Stimulated activated CD4-positive, alpha-beta T cell treated with anti-CD3 and anti-CD28 coated beads, TNF-alpha, amount 100 ng/mL, for 1 hour (primary cell): ENCODE measurements at places on chromosomes 4 and X.

DNA sequence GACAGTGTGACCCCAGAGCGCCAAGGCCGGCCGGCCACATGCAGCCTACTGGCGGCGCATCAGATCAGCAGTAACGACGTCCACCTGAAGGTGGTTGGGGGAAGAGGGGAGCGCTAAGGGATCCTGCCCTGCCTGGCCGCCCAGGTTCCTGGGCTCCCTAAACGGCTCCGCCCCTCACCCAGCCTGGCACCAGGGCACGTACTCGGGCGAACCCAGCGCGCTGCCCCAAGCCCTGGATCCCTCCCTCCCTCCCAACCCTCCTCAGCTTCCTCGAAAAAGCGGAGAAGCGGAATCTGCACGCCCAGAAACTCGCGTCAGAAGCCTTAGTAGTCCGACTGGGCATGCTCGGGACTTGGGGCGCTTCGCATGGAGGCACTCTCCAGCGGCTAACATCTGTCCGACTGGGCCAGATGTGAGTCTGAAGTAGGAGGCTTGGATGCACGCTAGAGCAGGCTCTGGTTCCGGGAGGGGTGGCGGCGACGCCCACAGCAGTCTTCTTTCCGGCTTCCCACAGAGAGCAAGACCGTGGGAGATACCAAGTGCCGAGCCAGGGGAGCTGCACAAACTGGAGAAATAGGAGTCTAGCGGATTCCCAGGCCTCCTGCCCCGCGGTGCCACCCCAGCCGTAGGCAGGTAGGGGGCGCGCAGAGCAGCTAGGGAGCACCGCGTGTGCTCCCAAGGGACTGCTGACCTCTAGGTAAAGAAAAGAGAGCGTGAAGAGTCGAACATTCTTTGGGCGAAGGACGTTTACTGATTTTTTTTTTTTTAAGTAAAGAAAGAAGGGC lies 114.3 kb upstream of the TEX13C start:
- no peak for DNase-seq

DNA sequence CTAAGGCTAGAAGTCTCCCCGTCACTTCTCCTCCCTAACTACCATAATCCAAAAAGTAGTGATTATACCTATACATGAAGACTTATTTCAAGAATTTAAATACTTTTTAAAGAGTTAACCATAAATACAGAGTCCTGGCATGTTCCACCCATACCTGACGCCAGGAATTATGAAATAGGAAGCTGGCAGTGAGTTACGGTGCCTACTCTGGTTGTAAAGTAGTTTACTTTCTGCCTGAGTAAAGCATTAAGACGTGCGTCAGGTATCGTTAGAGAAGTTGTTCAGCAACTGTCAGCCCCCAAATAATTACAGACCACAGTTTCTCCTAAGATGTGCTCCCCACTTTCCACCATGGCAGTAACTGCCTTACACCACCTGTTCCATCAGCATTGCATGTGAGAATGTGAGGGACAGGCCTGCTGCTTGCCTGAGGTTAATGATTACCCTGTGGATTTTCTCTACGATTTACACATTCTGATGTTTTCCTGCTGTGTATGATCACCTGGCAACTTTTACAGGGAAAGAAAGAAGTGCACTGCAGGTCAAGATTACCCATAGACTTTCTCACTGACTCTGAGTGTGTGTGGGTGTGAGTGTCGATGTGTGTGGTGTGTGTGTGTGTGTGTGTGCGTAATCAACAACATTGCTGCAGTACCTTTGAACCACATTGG lies 92.3 kb upstream of the SLC7A11 start:
- DNase-seq = no peak

DNA sequence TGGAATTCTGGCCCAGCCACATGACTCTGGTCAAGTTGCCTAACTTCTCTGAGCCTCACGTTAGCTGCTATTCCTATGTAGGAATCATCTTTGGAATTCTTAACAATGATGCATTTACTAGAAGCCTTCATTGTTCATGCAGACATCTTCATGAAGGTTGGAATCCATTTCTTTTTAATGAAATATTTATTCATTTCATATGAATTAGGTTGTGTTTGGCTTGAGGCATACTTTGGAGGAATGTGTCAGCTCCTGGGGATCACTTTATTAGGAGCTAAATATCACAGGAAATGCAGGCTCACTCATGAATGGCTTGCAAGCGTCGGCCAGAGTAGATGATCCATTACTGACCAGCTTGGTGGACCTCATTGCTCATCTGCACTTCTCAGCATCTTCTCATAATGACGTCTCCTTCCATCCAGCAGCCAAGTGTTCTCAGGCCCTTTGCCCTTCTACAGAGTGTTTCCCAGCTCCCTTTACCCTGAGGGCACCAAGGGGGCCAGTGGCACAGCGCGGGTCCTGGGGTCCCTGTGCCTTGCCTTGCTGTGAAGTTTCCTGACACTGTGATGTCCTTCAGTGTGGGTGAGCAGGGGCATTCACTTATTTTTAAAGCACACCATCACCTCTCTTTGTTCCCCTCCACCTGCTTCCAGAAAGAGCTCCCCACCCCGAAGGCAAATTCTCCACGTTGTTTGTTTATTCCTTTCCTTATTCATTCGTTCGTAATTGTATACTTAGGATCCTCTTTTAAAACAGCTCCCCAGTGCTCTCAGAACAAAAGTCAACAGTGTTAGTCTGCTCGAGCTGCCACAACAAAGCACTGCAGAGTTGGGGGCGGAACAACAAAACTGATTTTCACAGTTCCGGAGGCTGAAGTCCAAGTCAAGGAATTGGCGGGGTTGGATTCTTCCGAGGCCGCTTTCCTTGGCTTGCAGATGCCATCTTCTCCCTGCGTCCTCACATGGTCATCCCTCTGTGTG lies 106.8 kb downstream of the STK32B start:
- no peak for DNase-seq

DNA sequence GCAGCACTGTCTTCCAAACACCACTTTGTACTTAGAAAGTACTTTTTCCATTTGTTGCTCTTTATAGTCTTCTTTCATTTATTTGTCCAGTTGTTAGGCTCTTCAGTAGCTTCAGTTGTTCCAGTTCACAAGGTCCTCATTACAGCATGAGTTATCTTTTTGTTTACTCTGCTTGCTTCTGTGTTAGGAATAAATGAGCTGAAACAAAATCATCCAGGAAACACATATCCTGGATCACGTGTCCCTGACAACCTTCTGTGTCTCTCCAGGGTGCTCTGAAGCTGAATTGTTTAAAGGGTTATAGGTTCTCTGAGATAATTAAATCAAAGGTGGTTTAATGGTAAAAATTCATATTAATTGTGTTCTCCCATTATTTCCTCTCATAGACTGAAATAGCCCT lies 19.9 kb upstream of the KLHL8 start:
- DNase-seq = no peak

DNA sequence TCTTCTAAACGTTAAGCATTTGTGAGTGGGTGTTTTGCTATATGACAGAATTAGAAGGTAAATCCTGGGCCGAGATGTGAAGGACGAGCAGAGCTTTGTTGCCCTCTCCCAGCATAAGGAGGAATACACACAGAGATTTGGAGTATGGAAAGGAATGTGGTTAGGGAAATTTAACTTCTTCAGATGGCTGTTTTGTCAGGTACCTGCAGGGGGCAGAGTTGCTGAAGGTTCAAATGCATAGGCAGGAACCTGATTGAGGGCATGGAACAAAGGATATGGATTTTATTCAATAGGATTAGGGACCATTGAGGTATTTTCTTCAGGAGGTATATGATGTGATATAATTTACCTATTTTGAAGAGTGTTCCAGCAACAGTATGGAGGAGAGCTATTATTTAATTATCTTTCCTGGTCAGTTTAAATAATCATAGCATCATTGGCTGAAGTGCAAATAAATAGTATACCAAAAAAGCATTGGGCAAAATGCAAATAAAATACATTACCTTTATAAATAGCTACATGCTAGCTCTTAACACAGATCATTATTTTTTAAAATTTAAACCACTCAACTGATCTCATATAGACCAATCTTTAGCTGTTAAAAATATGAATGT lies 143.6 kb downstream of the SLIT2 start:
- DNase-seq = no peak

DNA sequence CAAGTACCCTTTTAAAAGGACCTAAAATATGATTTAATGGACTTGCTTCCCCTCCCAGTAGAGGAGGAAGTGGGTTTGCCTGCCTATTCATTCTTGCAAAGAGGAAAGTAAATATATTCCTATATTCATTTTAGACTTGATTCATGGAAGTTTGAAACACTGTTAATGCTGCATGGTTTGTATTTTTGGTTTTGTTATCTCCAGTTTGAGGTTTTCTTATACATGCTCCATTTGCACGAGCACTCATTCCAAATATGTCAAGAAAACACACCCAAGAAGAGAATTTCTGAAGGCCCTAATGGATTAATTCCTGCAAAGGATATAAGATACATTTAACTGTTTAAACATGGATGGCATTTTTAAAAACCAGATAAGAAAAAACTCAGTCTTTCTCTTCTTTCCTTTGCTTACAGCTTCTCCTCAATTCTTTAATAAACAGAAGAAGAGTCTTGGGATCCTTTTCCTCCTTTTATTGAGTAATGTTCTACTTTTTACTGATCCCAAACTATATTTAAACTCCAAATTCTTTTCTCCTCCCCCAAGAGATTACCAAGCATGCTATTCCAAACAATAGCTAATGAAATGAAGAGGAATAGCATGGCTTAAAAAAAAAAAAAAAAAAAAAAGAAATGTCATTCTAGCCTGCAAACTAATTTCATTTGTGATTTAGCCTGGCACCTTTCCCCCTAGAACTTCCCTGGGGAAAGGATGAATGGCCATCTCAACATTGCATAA lies 54.6 kb upstream of the LDB2 start:
- no peak for DNase-seq

DNA sequence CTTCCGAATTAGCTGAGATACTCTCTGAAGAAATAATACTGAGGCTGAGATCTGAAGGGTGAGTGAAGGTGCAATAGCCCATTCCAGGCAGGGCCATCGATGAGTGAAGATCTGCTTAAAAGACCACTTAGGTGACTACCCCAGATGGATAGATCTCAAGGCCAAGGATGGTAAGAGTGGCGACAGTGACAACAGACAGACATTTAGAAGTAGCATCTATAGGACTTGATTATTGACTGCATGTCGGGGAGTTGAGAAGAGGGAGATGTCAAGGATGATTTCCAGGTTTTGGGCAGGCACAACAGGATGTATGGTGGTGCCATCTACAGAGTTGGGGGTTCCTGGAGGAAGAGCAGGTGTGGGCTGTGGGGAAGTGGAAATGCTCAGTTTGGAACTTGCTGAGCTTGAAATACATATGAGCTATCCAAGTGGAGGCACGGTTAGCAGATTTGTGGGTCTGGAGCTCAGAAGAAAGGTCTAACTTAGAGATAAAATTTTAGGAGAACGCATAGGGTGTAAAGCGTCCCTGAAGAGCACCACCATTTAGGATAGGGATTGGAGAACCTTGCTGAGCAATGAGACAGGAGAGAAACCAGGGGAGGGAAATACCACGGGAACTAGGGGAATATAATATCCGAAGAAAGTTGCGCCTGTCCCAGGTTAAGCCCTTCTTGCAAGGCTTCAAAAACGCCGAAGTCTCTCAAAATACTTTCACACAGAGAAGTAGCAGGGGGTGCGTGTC lies 688 bp downstream of the UFSP2 start:
- no peak for DNase-seq

DNA sequence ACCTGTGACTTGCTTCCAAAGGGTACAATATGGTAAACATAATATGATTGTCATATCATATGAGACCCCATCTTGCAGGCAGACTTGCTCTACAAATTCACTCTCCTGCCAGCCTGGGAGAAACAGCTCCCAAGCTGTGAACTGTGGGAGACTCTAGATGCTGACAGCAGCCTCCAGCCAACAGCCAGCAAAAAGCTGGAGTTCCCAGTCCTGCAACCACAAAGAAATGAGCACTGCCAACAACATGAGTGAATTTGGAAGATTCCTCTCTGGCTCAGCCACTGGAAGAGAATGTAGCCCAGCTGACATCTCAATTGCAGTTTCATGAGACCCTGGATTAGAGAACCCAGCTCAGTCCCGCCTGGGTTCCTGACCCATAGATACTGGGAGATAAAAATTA lies 145.4 kb downstream of the QDPR start:
- no peak for DNase-seq

- no peak for DNase-seq
Observed at GRCh38 chr4:165905405-165906027, 32.5 kb downstream of the TLL1 start.

- no peak for DNase-seq
Observed at GRCh38 chr4:66565801-66566200, 895.5 kb upstream of the EPHA5 start.

DNA sequence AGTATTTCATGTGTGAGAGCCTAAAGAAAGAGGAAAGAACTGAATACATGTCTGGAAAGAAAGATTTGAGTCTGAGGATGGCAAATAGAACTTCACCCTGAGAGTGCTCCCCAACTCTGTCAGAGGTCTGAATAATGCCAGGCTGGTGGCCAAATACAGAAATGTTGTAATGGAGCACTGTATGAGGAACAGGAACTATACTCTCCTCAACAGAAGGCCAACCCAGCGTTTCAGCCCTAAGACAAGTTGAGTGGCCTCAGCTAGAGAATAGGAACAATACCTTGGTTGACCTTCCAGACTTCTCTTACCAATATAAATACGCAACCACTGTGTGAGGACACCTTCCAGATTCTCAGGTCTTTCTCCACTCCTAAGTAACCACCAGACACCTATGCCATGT lies 94.5 kb upstream of the STIM2 start:
- DNase-seq = no peak

GRCh38 chr4:153785910-153786721 lies 2.8 kb downstream of the SFRP2 start:
- no peak for DNase-seq

DNA sequence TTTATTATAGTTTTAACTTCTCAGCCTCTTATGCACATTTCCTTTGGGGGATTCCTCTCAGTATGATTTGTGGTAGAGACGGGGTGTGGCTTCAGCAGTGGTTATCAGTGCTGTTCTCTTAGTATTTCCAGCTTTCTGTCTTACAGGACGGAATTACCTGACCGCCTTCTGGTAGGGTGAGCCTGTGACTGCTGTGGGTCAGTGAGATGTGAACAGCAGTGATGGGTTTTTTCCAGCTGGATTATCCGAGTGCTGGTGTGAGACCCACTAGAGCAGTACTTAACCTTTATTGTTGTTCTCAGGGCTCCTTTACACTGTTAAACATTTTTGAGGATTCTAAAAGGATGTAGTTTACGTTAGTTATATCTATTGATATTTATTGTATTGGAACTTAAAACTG lies 135.2 kb downstream of the SLIT2 start:
- no peak for DNase-seq
